CD4-positive, alpha-beta T cell treated with Interleukin-6 for 4 hours (primary cell): ENCODE measurements at places on chromosomes 7 and 10.

GRCh38 chr7:80829527-80829926 is 89.3 kb downstream of the SEMA3C start:
- no peak for DNase-seq

DNA sequence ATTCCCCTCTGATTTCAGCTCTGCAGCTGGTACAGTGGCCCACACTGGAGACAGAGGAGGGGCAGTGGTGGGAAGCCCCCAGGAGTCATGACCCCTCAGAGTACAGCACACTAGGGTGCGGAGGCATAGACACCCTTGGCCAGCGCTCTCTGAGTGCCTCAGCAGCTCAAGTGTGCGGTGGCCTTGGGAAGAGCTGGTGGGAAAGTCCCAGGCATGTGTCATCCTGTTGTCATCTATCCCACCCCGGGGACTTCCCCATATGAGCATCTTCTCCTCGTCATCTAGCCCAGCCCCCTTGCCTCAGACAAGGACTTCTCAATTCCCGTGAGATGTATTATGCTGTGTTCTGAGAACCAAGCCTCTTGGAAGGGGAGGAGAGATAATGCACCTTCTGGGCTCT is 15.6 kb upstream of the PPIF start:
- peak; percentile 75 for DNase-seq

DNA sequence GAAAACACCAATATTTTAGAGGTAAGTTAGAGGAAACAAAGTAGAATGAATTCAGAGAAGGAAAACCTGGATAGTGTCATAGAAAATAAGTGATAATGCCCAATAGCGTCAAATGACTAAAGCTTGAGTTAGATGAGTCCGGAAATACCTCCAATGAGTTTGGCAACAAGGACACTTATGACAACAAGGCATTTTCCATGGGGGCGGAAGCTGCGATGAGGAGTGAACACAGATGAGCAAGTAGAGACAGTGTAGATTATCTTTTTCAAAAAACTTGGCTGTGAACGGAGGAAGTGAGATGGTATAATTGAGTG is 383 bp upstream of the R3HCC1L start:
- DNase-seq = no peak

DNA sequence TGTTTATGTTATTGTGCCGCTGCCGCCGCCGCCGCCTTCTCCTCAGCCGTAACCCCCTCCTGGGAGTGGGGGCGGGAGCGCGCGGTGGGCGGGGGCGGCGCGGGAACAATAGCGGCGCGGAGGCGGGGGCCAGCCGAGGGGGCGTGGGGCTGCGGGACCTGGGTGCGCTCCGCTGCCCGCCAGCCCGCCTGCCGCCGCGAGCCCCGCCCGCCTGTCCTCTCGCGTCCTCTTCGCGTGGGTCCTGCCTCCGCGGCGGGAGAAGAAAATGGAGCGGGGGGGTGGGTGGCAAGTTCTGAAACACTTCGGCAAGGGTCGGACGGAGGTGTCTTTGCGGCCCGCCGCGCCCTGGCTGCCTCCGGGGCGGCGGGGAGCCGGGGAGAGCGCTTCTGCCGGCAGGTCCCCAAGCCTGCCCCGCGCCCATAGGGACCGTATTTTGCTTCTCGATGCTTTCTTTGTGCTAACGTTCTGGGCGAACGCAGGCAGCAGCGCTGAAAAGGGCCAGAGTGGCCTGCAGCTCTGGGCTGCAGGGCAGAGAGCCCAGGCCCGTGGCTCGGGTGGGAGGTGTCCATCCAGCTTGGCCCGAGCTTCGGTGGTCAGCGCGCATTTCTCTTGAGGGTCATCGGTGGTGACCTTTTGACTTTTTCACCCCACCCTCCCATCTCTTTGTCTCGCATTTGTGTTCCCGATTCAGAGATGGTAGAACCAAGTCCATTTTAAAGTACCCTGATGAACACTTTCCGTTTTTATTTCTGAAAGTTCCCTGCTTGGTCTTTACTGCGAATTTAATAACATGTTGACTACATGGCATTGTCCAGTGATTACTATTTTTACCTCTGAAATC is 613 bp downstream of the MAPK8 start:
- peak; percentile 79 for DNase-seq

GRCh38 chr10:57898231-57898630 is 369.5 kb downstream of the IPMK start:
- DNase-seq = no peak
